Activated CD4-positive, alpha-beta T cell treated with anti-CD3 and anti-CD28 coated beads, Interleukin-2, amount 50 U/mL, for 48 hours (primary cell): ENCODE measurements at places on chromosomes 6 and 20.
A peak's percentile ranks its signal among the peaks of the same experiment; 100 is the strongest.

- no peak for DNase-seq
Observed at GRCh38 chr6:7373739-7374138, 15.8 kb downstream of the CAGE1 start.

- no peak for DNase-seq
Observed at GRCh38 chr6:43428874-43429273, 1.5 kb downstream of the ABCC10 start.

DNA sequence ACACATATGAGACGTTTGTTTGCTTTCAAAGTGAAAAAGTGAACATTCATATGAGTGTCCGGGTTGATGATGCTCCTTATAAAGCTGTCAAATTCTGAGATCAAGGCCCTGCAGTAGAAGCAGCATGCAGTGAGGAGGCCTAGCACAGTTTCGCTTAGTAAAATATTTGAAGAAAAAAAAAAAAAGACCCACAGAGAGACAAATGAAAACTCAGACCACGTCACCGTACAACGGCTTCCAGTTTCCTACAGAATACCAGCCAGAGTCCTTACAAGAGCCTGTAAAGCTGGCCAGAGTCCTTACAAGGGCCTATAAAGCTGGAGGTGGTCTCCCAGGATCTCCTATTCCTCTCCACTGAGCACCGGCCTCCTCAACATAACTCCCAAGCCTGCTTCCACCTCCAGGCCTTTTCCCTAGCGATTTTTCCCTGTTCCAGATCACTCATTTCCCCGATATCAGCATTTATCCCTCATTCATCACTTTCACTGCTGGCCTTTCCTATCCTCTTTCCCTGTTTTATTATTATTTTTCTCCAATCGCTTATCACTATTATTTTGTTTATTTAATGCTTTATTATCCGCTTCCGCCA is 1.5 kb upstream of the HMGN4 start:
- peak; percentile 47 for DNase-seq

GRCh38 chr20:14142171-14142570 is 146.9 kb downstream of the MACROD2 start:
- DNase-seq = no peak

GRCh38 chr6:108744996-108745395 is 103.2 kb upstream of the ARMC2 start:
- DNase-seq = no peak

- DNase-seq = no peak
Observed at GRCh38 chr6:3287308-3287707, 28.6 kb downstream of the PSMG4 start.

GRCh38 chr6:25242567-25242966 is 36.6 kb upstream of the CARMIL1 start:
- DNase-seq = no peak

GRCh38 chr20:51382986-51383821 is 159.3 kb downstream of the NFATC2 start:
- no peak for DNase-seq

DNA sequence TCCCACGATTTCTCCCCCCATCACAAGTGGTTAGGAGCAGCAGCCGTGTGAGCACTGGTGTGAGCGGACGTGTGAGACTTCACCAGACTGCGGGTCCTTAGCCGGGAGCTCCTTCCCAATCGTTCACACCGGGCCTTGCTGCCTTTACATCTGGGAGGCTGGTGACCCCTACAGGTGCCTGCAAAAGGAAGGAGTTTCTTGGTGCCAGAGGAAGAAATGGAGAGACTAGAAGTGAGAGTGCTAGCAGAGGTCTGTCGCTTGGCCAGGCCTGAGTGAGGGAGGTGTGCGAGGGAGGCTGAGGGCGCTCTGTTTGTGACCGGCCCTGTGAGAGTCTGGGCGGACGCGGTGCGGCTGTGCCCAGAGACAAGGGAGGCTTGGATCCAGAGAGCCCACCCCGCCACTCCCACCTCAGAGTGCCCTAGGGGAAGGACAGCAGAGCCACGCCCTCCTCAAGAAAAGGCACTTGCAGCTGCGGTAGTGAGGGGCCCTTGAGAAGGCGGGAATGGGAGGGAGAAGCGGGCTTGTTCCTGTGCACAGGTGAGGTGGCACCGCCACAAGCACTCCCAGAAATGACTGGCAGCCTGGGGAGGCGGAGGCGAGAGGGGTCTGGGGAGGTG is 10.0 kb upstream of the ARMC2 start:
- no peak for DNase-seq

GRCh38 chr20:62752181-62752670 is 43.6 kb downstream of the NTSR1 start:
- DNase-seq = no peak

DNA sequence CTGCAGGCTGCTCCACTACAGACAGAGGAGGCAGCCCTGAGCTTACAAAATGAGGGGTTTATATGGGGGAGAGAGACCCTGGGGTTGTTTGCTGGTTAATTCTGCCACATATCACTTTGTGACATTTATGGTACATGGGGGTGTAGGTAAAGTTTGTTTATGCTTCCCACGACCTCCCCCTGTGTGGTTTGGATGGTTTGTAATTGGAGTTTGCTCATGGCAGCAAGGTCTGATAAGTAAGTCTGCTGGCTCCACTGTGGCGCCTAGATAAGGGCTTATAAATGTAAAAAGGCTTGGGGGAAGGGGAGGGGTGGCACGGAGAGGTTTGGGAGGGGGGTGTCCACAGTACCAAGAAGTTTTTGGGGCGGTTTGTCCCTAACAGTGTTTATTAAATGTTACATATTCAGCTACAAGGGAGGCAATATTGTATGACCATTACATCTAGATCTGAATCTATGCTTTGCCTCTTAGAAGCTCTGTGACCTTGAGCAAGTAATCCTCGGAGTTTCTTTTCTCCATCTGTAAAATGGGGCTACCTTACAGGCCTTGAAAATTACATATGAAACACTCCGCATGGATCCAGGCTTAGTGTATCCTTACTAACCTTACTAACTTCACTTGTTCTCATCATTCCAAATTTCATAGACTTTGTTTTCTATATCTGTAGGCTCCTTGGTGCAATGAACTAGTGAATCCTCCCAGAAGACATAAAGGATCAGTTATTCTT is 204.8 kb upstream of the NOX3 start:
- DNase-seq = no peak

GRCh38 chr6:107697682-107698081 is 126.4 kb downstream of the SCML4 start:
- no peak for DNase-seq

GRCh38 chr6:36797055-36797454 is 42.2 kb downstream of the CPNE5 start:
- DNase-seq = no peak

GRCh38 chr20:62739581-62740285 is 31.1 kb downstream of the NTSR1 start:
- peak; percentile 53 for DNase-seq

DNA sequence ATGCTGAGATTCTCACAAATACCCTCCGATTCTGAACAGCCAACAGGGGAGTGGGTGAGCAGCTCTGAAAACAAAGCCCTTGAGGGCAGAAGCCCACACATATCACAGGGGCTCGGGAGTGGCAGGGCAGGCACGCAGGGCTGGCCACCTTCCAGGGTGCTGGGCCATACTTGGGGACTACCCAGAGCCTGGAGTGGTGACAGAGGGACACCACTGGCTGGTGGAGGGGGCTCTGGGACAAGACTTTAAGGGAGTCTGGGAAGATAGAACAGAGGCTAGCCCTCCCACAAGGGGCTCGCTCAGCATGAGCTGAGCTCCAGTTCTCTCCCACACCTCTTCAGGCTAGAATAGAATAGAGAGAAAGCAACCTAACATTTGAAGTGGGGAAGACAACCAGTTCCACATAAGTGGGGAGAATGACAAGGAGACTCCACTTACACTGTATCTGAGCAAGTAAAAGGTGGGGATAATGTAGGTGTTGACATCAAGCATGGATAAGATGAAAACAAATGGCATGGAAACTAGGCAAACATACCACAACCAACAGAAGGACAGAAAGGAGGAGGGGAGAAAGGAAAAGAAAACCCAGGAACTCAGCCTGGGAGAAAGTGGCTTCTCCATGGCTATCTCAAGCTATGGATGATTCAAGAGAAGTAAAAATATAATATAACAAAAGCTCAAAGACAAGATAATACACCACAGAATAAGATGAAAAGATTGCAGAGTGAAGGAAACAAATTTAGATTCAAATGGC is 7.0 kb downstream of the PPIL1 start:
- no peak for DNase-seq

DNA sequence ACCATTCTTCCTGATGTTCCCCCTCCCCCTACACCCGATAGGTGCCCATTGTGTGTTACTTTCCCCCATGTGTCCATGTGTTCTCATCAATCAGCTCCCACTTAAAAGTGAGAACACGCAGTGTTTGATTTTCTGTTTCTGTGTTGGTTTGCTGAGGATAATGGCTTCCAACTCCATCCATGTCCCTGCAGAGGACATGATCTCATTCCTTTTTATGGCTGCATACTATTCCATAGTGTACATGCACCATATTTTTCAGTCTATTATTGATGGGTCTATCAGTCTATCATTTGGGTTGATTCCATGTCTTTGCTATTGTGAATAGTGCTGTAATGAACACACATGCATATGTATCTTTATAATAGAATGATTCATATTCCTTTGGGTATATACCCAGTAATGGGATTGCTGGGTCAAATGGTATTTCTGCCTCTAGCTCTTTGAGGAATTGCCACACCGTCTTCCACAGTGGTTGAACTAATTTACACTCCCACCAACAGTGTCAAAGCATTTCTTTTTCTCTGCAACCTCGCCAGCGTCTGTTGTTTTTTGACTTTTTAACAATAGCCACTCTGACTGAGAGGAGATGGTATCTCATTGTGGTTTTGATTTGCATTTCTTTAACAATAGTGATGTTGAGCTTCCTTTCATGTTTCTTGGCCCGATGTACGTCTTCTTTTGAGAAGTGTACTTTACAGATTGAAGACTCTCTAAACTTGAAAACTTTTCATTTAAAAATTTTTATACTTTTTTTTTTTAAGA is 41.0 kb upstream of the GCNT2 start:
- no peak for DNase-seq

GRCh38 chr6:56689114-56689513 is 46.4 kb upstream of the DST start:
- DNase-seq = no peak

- DNase-seq = no peak
Observed at GRCh38 chr6:82178077-82178758, 69.3 kb downstream of the IBTK start.

DNA sequence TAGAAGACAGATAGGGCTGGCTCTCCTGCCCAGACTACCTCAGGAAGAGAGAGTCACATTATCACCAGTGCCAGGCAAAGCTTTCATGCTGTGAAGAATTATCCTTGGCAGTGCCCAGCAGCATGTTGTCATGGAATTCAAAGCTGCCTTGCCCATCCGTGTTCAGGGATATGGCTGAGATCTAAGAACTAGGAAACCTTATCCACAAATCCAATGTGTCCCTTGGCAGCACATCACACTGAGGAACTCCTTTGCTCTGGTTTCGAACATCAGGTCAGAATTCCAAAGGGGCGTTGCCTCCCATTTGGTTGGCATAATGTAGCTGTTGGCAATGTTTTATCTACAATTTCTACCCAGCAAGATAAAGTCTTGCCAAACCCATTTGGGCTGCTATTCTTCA is 52.7 kb downstream of the ADGRF1 start:
- no peak for DNase-seq

GRCh38 chr20:7355051-7355450 is 585.2 kb downstream of the HAO1 start:
- DNase-seq = no peak

DNA sequence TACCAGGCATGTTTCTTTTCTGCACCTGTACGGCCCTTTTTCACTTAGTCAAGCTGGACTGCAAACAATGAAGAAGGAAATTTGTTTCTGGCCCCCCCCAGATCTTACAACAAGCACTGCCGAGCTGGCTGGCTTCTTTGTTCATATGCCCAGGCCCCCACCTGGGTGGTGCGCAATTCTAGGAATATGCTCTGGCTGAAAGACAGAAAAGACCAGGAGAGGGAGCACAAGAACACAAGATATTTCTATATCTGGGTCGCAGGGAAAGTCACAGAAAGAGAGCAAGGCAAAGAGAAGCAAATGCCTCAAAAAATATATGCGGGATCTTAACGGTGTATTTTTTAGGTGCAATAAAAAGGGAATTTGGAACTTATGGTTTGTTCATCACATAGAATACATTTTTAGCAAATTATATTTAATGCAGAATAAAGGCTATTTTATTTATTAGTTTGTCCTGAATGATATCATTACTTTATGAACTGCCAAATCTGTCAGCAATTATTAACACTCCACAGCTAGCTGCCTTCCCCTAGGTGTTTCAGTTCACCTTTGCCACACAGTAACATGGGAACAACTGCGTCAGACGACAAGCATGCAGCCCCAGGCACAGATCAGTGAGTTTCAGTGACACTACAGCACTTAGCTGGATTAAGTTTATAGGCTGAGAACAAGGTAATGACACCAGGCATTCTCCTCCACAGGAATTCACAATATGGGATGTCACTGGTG is 76.5 kb downstream of the GJA10 start:
- DNase-seq = no peak

DNA sequence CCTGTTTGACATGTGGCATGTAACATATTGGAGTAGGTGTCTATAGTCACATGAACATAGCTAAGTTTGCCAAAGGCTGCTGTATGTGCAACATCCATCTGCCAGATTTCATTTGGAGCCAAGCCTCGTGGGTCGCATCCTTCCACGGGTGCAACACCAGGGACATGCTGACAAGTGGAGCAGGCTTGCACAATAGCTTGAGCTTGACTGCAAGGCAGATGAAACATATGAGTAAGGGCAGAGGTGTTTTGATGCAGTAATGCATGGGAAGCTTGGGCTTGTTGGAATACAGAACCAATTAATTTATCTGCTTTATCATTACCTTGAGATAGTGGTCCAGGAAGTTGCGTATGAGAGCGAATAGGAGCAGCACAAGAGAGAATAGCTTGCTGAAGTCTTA is 74.1 kb upstream of the BTN3A2 start:
- no peak for DNase-seq
